ENCODE measurements at places on chromosomes 7 and 10. TPM values are rescaled to one million over a fixed set of nuclear protein-coding genes. Genes with fewer than 3 reads are reported as not detected.
A peak's percentile ranks its signal among the peaks of the same experiment; 100 is the strongest.

- peaks cover 95% of the 10 kb centered on the region for H3K27me3 ChIP-seq
- H3K27ac ChIP-seq = no peak overlapping the region
Measured at GRCh38 chr7:157832421-157832820, 495.6 kb downstream of the DNAJB6 start.

- no peak overlapping the region for H3K4me3 ChIP-seq
- no peaks in the 10 kb centered on the region for H3K4me1 ChIP-seq
- no peak for DNase-seq
- H3K36me3 ChIP-seq = no peaks in the 10 kb centered on the region
- H3K27me3 ChIP-seq = no peaks in the 10 kb centered on the region
Measured at GRCh38 chr10:19549503-19549902, 266.7 kb upstream of the PLXDC2 start.

GRCh38 chr7:100682991-100683658 lies 9.6 kb downstream of the GNB2 start:
- peaks cover 3% of the 10 kb centered on the region for H3K36me3 ChIP-seq
- H3K4me3 ChIP-seq = no peak overlapping the region
- H3K27ac ChIP-seq = no peak overlapping the region
- H3K4me1 ChIP-seq = no peaks in the 10 kb centered on the region
- no peak for DNase-seq

- no peak overlapping the region for H3K27ac ChIP-seq
- H3K4me1 ChIP-seq = peaks cover 26% of the 10 kb centered on the region
- H3K4me3 ChIP-seq = no peak overlapping the region
- DNase-seq = no peak
- no peaks in the 10 kb centered on the region for H3K27me3 ChIP-seq
Measured at GRCh38 chr10:79335470-79336235, 11.6 kb upstream of the PPIF start.

Gene AOAH
- total RNA-seq = not detected

Gene CRYGN
- total RNA-seq = 1.2 TPM

Gene RSBN1L
- total RNA-seq = 13.3 TPM

Gene CCDC172
- not detected for total RNA-seq

DNA sequence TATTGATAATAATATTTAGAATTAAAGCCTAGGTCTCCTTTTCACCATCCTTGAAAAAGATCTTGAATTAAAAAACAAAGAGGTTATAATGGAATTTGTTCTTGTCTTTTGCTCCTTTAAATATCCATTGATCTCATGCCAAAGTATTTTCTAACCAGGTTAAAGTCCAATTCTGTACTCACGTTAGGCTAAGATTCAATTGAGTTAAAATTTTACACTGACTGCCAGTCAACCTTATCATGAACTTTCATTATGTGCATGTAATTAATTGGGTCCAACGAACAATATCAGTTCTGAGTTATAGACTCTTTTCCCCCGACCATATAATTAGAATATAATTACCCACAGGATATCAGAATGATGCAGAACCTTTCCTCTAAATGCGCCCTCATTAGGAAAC lies 266.6 kb downstream of the DGKB start:
- H3K4me1 ChIP-seq = no peaks in the 10 kb centered on the region
- H3K27me3 ChIP-seq = no peaks in the 10 kb centered on the region
- H3K4me3 ChIP-seq = no peak overlapping the region
- H3K27ac ChIP-seq = no peak overlapping the region

DNA sequence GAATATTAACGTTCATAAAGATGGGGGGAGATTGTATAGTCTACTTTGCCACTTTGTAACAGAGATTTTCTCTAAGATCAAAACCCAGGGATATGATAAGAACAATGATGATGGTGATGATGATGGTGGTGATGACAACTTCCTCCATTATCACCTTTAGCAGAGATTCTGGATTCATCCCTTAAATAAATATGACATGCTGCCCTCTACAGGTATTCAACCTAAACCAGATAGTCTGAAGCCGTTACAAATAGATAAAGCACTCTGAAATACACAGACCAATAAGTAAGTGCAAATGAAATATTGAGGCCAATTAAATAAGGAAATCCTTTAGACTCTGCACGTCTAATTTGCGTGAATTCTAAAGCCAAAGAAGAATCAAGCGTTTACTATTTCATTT lies 211.5 kb downstream of the CREB5 start:
- H3K4me3 ChIP-seq = no peak overlapping the region
- H3K36me3 ChIP-seq = no peaks in the 10 kb centered on the region
- H3K4me1 ChIP-seq = peaks cover 26% of the 10 kb centered on the region
- no peaks in the 10 kb centered on the region for H3K27me3 ChIP-seq

Gene FXYD4
- total RNA-seq = not detected

Gene PDE1C
- 2.1 TPM for total RNA-seq

DNA sequence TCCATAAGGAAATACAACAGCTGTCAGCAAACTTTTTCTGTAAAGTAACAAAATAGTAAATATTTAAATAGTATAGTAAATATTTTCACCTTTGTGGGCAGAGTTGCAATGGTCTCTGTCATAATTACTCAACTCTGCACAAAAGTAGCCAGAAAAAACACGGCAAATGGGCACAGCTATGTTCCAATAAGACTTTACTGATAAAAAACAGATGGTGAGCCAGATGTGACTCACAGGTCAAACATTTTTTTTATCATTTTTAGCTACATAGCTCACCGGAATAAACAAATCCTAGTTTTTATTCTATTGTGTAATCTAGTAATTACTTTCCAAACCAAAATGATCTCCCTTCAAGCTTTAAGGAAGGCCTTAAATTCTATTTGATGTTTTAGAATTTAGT lies 55.3 kb downstream of the NCAPG2 start:
- H3K27ac ChIP-seq = peak overlapping the region; percentile 73
- peaks cover 19% of the 10 kb centered on the region for H3K36me3 ChIP-seq
- DNase-seq = peak; percentile 94
- no peak overlapping the region for H3K4me3 ChIP-seq

GRCh38 chr10:11551916-11552602 lies 59.4 kb downstream of the USP6NL start:
- peak overlapping the region; percentile 99 for H3K27ac ChIP-seq
- H3K4me1 ChIP-seq = peaks cover 30% of the 10 kb centered on the region
- no peaks in the 10 kb centered on the region for H3K27me3 ChIP-seq
- no peaks in the 10 kb centered on the region for H3K36me3 ChIP-seq

GRCh38 chr10:59553162-59553900 lies 156.3 kb downstream of the SLC16A9 start:
- H3K27me3 ChIP-seq = no peaks in the 10 kb centered on the region
- no peaks in the 10 kb centered on the region for H3K4me1 ChIP-seq
- no peak overlapping the region for H3K27ac ChIP-seq
- H3K4me3 ChIP-seq = no peak overlapping the region
- H3K36me3 ChIP-seq = no peaks in the 10 kb centered on the region
- DNase-seq = no peak

Gene SEMA4G
- 0.83 TPM for total RNA-seq

DNA sequence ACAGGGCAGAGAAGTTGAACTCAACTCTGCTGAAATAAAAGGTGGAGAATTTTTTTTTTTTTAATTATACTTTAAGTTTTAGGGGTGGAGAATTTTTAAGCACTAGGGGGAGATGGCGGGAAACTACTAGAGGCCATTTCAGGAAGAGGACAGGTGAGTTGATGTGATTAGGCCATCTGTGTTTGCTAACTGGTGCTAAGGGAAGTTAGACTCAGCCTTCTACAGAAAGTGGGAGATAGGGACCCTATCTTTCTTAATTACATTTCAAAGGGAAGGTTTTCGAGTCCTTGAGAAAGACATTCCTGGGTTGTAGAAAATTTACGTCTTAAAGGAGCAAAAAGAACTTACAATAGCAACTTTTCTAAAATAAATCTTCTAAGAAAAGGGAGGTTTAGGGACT lies 124.8 kb downstream of the LHFPL3 start:
- DNase-seq = no peak
- no peak overlapping the region for H3K27ac ChIP-seq
- no peak overlapping the region for H3K4me3 ChIP-seq
- no peaks in the 10 kb centered on the region for H3K4me1 ChIP-seq

GRCh38 chr7:70494225-70495032 lies 637.5 kb upstream of the GALNT17 start:
- DNase-seq = no peak
- no peaks in the 10 kb centered on the region for H3K4me1 ChIP-seq
- H3K36me3 ChIP-seq = no peaks in the 10 kb centered on the region
- H3K27ac ChIP-seq = no peak overlapping the region

GRCh38 chr10:88975377-88975720 lies 15.2 kb upstream of the FAS start:
- H3K36me3 ChIP-seq = no peaks in the 10 kb centered on the region
- H3K27ac ChIP-seq = peak overlapping the region; percentile 42
- H3K4me3 ChIP-seq = peak overlapping the region; percentile 69
- no peak for DNase-seq
- no peaks in the 10 kb centered on the region for H3K27me3 ChIP-seq

GRCh38 chr10:13347043-13347499 lies 1.0 kb downstream of the SEPHS1 start:
- 0 out of 2 replicates have a peak, but pooled peaks cover 15% of the 10 kb centered on the region for H3K4me1 ChIP-seq
- H3K4me3 ChIP-seq = peak overlapping the region; percentile 75
- H3K27ac ChIP-seq = peak overlapping the region; percentile 46

GRCh38 chr7:131564640-131565039 lies 8.2 kb upstream of the PODXL start:
- no peak overlapping the region for H3K4me3 ChIP-seq
- DNase-seq = no peak
- no peaks in the 10 kb centered on the region for H3K27me3 ChIP-seq
- H3K27ac ChIP-seq = no peak overlapping the region
- no peaks in the 10 kb centered on the region for H3K4me1 ChIP-seq

DNA sequence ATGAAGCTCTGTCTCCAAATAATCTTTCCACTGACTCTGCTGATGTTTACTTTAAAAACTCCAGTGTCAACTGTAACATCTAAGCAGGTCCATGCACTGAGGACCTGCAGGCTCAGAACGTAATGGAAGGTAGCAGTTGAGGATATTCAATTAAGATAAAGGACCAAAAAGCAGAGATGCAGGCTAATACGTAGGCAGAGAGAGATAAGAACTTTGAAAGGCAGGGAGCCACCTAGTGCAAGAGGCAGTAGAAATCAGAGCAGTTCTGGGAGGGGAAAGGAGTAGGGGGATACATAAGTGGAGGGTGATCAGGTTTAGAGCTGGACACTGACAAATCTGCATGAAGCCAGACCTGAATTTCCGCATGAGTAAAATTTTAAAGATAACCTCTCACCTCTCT lies 114.5 kb upstream of the POM121L12 start:
- H3K4me1 ChIP-seq = no peaks in the 10 kb centered on the region
- H3K27ac ChIP-seq = no peak overlapping the region
- DNase-seq = no peak
- no peaks in the 10 kb centered on the region for H3K36me3 ChIP-seq

Gene RPEL1
- total RNA-seq = not detected

DNA sequence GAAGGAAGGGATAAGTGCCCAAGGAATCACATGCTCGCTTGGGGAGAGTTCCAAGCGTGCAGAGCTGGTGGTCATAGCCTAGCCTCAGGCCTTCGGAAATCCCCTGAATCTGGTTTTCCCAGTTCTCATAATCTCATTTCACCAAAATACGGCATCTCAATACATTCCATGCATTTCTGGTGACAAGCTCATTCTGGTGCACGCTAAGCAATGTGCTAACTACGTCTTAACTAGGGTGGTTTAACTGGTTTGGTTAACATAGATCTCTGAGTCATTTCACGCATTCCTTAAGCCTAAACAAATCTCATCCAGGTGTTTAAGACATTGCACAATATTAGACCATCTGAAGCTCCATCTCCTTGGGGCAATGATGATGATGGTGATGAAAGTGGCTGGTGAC lies 72.9 kb upstream of the STEAP1B start:
- peak overlapping the region; percentile 92 for H3K27ac ChIP-seq
- H3K4me1 ChIP-seq = peaks cover 73% of the 10 kb centered on the region

- H3K36me3 ChIP-seq = no peaks in the 10 kb centered on the region
- no peak overlapping the region for H3K27ac ChIP-seq
- H3K27me3 ChIP-seq = no peaks in the 10 kb centered on the region
- no peak overlapping the region for H3K4me3 ChIP-seq
- peaks cover 5% of the 10 kb centered on the region for H3K4me1 ChIP-seq
Measured at GRCh38 chr10:67852761-67853160, 14.8 kb upstream of the DNAJC12 start.

- H3K27me3 ChIP-seq = no peaks in the 10 kb centered on the region
- no peak overlapping the region for H3K27ac ChIP-seq
- H3K4me1 ChIP-seq = no peaks in the 10 kb centered on the region
- no peaks in the 10 kb centered on the region for H3K36me3 ChIP-seq
- DNase-seq = no peak
- no peak overlapping the region for H3K4me3 ChIP-seq
Measured at GRCh38 chr7:5683280-5683670, 98.2 kb downstream of the RNF216 start.

GRCh38 chr7:23356726-23357125 lies 57.6 kb downstream of the MALSU1 start:
- H3K27ac ChIP-seq = peak overlapping the region; percentile 63
- no peaks in the 10 kb centered on the region for H3K27me3 ChIP-seq
- DNase-seq = no peak
- H3K4me1 ChIP-seq = peaks cover 54% of the 10 kb centered on the region
- H3K36me3 ChIP-seq = peaks cover 16% of the 10 kb centered on the region

- no peak overlapping the region for H3K4me3 ChIP-seq
- DNase-seq = no peak
- H3K27ac ChIP-seq = no peak overlapping the region
- H3K27me3 ChIP-seq = no peaks in the 10 kb centered on the region
Measured at GRCh38 chr7:12220389-12221046, 9.4 kb downstream of the TMEM106B start.

DNA sequence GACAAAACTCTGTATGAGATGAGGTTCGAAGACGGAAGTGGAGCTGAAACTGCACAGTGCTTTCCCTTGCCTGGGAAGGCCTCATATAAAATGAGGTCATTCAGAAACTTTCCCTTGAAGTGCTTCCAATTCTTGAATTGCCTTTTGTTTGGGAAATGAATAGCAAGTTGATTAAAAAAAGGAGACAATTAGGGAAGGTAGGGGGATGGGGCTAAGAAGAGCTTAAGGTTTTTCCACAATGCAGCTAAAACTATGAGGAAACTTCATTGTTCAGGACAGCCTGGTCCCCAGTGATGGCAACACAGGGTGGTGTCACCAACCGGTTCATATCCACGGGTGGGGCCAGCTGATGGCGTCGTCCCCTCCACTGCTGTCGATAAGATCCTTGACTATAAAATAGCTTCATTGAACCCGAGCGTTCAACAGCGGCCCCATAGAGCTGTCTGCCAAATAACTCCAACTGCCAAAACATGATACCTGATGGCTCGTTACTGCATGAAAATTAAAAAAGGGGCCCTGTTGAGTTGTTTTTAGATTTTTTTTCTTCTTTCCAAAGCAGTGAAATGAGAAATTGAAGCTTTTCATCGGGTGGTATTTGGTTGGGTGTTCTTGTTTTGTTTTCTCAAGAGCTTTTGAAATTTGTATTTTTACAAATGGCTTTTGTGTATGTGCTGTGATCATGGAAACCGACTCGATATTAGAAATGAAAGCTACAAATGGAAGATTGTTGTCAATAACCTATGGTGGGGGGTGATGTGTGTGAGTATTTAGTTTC lies 2.8 kb upstream of the CELF2 start:
- H3K27me3 ChIP-seq = no peaks in the 10 kb centered on the region
- H3K36me3 ChIP-seq = no peaks in the 10 kb centered on the region

GRCh38 chr7:44673324-44673723 lies 66.9 kb downstream of the OGDH start:
- H3K27me3 ChIP-seq = no peaks in the 10 kb centered on the region
- no peak overlapping the region for H3K4me3 ChIP-seq
- DNase-seq = no peak
- H3K36me3 ChIP-seq = peaks cover 21% of the 10 kb centered on the region
- H3K27ac ChIP-seq = no peak overlapping the region
- H3K4me1 ChIP-seq = no peaks in the 10 kb centered on the region

- no peak for DNase-seq
- H3K27me3 ChIP-seq = peaks cover 45% of the 10 kb centered on the region
- no peak overlapping the region for H3K4me3 ChIP-seq
- H3K36me3 ChIP-seq = no peaks in the 10 kb centered on the region
Measured at GRCh38 chr10:1272777-1273161, 216.6 kb downstream of the WDR37 start.
